ENCODE measurements at places on chromosomes 13 and 19.

DNA sequence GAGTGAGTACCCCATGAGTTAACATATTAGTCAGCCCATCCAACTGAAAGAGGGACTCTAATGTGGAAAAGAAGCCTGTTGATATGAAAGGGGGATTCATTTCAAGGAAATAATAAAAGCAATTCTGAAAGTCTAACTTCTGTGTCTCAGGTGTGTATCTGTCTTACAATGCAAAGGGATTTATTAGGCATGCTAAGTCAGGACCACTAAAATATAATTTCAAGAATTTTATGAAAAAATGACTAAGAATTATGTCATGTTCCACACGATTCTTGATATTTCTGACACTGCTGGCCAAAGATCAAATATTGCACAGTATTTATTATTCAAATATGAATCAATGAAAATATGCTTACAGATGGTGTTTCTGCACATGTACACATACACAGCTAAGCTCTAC, 130.8 kb downstream of the KLF12 start:
- no peak for DNase-seq

GRCh38 chr13:29676941-29677452, 81.5 kb upstream of the SLC7A1 start:
- no peak for DNase-seq

DNA sequence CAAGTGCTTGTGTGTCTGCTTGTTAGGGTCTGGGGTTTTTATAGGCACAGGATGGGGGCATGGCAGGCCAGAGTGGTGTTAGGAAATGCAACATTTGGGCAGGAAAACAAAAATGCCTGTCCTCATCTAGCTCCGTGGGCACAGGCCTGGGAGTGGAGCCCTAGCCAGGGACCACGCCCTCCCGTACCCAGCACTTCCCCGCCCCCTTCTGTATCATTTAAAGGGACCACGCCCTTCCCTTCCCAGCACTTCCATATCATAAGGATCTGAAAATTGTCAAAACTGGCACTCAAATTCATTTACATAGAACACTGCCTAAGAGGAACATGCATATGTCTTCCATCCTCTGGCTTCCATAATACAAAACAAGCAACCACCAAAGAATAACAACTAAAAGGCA, 185.8 kb downstream of the B3GLCT start:
- no peak for DNase-seq

DNA sequence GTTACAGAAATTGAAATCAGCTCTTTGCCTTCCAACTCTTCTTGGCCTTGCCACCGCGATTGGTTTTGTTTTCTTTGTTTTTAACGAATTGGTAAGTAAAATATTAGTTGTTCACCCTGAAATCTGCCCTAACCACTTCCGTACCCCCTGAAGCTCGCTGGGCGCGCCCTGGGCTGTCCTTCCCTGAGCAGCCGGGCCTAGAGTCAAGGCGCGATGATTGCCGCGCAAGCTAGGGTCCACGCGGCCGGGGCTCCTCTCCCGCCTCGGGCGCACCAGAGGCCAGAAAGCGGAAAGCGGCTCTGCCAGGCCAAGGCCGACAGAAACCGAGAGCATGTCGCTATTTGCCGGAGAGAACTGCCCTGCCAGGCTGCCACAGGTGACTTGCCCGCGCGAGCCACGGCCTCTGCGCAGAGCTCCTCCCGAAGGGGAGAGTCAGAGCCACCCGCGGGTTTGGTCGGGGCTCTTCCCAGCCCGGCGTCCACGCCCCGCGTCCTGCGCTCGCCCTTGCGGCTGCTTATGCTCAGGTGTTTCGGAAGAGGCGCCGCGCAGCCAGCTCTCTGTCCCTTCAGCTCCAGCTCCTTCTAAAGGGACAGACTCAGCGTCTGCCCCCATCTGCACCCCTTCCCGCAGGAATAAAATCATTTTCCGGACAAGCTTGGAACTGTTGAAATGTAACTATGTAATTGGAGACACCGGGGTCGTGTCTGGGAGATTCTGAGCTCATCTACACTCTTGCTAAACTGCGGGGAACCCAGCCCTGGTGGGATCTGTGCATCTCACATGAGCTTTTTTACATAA, 6.6 kb upstream of the CDX2 start:
- no peak for DNase-seq

- DNase-seq: no peak
Measured at GRCh38 chr13:110466266-110466915, 95.1 kb downstream of the RAB20 start.

- DNase-seq: no peak
Measured at GRCh38 chr19:50430888-50431342, 1.8 kb upstream of the MYBPC2 start.

DNA sequence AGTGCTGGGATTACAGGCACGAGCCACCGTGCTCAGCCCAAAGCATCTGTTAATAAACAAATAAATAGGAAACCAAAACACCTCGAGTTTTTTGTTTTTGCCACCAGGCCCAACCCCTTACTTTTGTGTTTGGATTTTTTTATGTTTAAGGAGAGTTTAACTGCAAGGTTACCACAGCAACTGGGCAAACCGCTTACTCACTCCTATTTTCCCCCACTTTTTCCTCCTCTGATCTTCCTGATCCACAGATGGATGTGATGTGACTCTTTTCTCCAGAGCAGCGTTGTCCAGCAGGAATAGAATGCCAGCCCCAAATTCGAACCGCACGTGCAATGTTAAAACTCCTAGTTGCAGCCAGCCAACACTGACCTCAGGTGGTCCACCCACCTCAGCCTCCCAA, 2.1 kb upstream of the PNMA8B start:
- DNase-seq: no peak

- DNase-seq: no peak
Measured at GRCh38 chr13:59696271-59696670, 467.5 kb downstream of the DIAPH3 start.

- DNase-seq: no peak
Measured at GRCh38 chr19:55230329-55230728, 1.8 kb upstream of the TMEM86B start.

DNA sequence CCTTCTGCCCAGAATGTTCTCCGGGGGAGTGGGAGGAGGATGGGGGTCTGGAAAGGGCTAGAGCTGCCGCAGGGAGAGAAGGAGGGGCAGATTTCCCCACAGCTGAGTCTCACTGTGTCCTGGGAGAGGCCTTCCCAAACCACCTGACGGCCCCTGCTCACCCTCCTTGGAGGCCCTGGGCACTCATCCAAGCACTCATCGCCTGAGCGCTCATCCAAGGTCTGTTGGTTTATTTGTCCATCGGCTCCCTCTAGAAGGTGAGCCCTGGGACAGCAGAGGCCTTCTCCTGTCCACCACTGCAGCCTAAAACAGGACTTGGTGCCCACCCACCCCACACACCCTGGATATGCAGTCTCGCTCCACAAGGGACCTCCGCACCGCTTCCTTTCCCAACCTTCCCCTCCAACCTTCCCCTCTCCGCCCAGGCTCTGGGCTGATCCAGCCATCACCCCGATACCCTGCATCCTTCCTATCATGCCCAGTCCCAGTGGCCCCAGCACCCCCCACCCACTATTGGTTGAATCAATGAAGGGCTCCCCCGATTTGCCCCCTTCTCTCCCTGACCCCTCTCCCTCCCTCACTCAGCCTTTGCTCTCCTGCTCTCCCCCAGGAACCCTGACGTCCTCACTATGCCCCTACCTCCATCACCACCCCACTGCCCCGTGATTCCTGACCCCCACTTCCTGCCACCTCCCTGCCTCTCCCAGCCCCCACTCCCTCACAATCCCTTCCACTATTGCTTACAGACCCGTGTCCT, 1.7 kb downstream of the UBXN6 start:
- no peak for DNase-seq

- DNase-seq: no peak
Measured at GRCh38 chr19:48844472-48844871, 8.2 kb upstream of the HSD17B14 start.

DNA sequence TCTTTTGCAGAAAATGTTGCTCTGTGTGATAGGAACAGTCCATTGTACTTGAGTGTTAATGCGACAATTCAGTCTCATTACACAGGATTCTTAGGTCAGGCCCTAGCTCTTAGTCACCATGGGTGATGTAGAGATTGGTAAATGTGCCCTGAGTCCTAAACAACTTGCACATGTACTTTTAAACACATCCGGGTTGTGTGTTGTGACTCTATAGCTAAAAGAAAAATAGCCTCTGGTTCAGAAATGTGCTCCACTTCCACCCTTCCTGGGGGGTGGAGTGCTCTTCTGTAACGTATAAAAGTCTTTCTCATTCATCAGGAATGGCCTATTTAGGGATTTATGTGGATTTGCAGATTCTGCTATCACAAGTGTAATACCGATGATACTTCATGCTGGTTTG, 5.2 kb downstream of the SPATA13 start:
- no peak for DNase-seq

GRCh38 chr13:110517505-110518225, 43.9 kb downstream of the RAB20 start:
- DNase-seq: no peak

GRCh38 chr19:44050740-44051649, 841 bp upstream of the ZNF223 start:
- no peak for DNase-seq

- DNase-seq: no peak
Measured at GRCh38 chr19:34248941-34249340, 5.4 kb upstream of the GARRE1 start.

- DNase-seq: no peak
Measured at GRCh38 chr13:113417008-113417751, 36.1 kb downstream of the ADPRHL1 start.

- DNase-seq: no peak
Measured at GRCh38 chr19:48874303-48875135, 2.3 kb downstream of the PPP1R15A start.

- no peak for DNase-seq
Measured at GRCh38 chr19:27772059-27772458, 1440.9 kb downstream of the UQCRFS1 start.

- DNase-seq: no peak
Measured at GRCh38 chr13:27822873-27823311, 30.6 kb downstream of the GSX1 start.

DNA sequence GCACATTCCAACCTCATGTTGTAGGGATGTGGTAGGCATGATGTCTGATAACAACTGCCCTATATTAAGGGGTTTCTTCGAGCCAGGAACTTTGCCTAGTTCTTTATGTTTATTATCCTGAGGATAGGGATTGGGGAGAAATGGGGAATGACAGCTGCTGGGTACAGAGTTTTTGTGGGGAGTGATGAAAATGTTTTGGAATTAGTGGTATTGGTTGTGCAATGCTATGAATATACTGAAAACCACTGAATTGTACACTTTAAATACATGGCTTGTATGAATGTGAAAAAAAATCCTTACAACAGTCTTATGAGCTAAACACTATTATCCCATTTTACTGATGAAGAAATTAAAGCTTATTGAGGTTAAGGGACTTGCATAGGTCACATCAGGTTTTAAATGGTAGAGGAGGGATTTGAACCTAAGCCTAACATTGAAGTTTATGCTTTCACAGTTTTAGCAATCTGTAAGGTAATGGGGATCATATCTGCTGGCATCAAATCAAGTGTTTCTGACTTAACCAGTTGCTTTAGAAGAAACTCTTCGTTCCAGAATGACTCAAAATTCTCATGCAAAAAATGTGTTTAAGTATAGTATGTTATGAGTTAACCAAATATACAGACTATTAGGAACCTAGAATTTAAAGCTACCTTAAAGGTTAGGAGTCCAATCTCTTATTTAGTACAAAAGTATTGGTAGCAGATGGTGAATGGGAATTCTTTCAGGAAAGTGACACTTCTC, 61.4 kb downstream of the ERCC5 start:
- DNase-seq: no peak

DNA sequence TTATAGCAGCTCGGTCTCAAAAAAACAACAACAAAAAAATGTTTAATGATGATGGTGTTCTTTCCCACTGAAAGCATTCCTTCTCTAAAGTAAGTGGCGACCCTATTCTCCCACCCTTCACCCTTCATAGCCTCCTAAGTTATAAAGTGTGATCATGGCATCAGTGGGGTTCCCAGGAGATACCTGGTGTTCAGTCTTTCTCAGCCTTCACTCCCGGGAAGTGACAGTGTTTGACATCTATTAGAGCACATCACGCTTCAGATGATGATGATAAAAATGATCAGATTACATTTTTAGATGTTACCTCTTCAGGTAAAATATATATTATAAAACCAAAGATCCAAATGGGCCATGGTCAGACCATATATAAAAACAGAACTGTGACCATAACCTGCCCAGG, 51.0 kb downstream of the TGDS start:
- DNase-seq: no peak

- DNase-seq: no peak
Measured at GRCh38 chr13:108439556-108439955, 170.0 kb downstream of the TNFSF13B start.

DNA sequence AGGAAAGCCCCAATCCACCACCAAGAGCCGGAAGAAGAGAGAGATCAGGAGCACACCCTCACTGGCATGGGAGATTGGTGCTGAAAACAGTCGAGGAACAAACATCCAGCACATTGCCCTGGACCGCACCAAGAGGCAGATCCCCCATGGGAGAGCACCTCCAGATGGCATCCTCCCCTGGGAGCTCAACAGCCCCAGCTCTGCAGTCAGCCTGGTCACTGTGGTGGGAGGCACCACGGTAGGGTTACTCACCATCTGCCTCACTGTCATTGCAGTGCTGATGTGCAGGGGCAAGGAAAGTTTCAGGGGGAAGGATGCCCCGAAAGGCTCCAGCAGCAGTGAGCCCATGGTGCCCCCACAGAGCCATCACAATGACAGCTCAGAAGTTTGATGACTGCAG, 110.2 kb downstream of the STOML3 start:
- no peak for DNase-seq

DNA sequence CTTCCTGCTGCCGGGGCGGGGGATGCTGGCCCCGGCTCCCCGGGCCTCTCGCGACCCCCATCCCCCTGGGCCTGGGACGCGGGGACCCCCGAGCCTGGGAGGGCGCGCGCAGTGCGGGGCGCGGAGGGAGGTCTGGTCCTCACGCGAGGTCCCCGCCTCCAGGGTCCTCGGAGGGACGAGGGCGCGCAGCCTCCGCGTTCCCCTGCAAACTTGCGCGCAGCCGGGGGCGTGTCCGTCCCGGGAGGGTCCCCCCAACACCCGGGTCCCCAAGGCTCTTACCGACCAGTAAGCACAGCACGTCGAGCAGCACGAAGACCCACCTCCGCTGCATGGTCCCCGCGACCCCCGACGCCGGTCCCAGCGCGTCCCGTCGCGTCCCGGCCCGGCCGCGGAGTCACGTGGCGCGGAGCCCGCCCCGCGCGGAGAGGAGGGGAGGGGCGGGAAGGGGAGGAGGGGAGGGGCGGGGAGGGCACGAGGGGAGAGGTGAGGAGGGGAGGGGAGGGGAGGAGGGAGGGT, at the start of gene PLPP2:
Gene PLPP2 (minus strand): TSS at position 398 of the 516 bp plus-strand sequence. CDS start 67 bp downstream, at position 331.
- DNase-seq: no peak

DNA sequence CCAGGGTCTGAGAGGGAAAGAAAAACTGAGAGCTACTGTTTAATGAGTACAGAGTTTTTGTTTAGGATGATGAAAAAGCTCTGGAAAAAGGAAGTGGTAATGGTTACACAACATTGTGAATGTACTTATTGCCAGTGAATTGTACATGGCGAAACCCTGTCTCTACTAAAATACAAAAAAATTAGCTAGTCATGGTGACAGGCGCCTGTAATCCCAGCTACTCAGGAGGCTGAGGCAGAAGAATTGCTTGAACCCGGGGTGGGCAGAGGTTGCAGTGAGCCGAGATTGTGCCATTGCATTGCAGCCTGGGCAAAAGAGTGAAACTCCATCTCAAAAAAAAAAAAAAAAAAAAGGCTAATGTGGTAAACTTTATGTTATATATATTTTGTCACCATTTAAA, 96.3 kb downstream of the VWA8 start:
- no peak for DNase-seq

GRCh38 chr13:82772816-82773215, 1109.5 kb downstream of the SLITRK1 start:
- no peak for DNase-seq

Data from stimulated activated CD8-positive, alpha-beta memory T cell treated with anti-CD3 and anti-CD28 coated beads, Interleukin-7, amount 100 ng/mL, for 1 hour (primary cell).